Cortex of kidney (tissue), 1 donor: ENCODE measurements at places on chromosomes 2 and 18.

DNA sequence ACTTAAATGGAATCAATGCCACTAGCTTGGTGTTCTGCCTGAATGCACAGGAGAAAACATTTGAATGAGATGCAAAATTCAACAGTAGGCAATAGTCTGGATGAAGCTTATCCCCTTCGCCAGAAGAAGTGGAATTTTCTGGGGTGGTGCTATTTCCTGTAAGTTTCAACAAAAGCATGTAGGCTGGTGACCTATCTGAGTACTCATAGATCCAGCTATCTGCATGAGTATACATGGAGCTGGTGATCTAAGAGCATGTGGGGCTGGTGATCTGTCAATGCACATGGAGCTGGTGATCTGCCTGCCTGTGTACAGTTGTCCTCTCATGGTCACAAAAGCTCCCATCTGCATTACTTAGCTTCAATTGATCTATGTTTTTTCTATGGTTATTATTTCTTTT, 71.2 kb downstream of the SLC9A4 start:
- DNase-seq, result no peak

GRCh38 chr2:105771836-105772235, 27.1 kb downstream of the NCK2 start:
- no peak for DNase-seq

DNA sequence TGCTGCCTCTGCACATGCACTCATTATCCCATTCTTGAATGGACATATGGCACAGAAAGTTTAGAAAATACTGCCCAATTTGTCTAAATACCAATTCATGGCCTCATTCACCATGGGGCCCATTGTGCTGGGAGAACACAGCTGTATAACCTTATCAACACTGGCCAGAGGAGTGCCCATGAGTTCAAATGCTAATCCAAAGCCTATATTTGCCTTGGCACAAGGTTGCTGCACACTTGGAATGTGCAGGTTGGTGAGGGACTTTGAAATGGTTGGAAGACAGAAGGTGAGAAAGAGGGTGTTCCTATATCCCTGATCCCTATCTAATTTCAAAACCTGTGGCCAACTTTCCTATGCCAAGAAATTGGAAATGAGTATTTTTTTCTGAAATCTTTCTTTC, 693.9 kb upstream of the ID2 start:
- DNase-seq, result no peak

DNA sequence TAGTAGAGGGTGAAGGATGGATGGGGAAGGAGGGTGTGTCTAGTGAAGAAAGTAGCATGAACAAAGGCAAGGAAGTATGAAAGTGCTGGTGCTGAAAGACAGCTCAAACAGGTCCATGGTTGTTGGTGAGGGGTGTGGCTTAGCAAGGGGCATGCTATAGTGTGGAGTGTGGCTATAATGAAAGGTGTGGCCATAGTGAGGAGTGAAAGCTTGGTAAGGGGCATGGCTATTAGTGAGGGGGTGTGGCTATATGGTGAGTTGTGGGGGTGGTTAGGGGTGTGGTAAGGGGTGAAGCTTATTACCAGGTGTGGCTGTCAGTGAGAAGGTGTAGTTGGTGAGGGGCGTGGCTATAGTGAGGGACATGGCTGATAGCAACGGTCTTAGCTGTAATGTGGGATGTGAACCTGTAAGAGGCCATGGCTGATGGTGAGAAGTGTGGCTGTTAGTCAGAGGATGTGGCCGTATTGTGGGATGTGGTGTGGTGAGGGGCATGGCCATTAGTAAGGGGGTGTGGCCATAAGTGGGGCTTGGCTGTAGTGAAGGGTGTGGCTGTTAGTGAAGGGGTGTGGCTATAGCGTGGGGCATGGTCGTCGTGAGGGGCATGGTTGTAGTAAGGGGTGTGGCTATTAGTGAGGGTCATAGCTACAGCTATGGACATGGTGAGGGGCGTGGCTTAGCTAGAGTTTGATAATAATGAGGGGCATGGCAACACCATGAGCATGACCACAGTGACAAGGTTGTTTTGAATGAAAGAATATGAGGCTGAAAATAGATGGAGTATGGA, 549.6 kb downstream of the FBXO15 start:
- DNase-seq, result no peak

- no peak for DNase-seq
Observed at GRCh38 chr2:9390991-9391390, 32.3 kb downstream of the ITGB1BP1 start.

DNA sequence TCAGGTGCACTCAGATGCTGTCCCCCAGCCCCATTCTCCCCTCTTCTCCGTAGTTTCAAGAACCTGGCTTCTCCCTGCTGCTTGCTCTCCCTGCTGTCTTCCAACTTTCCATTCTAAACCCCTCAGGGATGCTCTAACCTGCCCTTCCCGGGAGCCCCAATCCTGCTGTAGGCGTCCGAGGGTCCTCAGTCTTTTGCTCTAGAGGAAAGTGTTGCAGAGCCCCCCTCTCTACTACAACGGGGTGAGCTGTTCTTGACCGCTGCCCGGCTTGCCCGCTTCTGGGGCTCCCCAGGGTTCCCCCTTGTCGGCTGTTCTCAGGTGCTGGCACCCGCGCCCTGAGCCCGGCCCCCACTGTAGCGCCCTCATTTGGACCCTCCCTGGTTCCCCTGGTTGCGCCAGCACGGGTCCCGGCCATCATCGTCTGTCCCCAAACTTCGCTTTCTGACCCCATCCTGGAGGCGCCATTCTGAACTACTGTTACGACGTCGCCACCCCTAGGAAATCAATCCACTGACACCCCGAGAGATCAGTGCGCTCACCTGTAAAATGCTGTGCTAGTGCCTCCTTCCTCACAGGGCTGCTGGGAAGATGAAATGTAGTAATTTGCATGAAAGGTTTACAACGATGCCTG, 31.9 kb upstream of the REG3G start:
- DNase-seq, result no peak

DNA sequence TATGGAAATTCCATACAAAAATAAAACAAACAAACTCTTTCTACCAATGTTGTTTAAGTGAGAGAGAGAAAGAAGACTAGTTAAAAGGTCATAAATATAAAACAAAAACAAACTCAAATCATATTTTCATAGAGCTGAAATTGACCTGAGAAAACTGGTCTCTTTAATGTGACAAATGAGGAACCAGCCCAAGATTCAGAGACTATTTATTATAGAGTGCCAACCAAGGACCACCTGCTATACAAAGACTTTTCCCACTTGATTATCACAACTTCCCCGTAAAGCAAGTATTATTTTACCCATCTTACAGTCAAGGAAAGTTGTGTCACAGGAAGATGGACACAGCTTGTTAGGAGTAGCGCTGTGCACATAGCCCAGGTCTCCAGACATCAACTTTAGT, 13.3 kb downstream of the ANKRD44 start:
- DNase-seq, result no peak

DNA sequence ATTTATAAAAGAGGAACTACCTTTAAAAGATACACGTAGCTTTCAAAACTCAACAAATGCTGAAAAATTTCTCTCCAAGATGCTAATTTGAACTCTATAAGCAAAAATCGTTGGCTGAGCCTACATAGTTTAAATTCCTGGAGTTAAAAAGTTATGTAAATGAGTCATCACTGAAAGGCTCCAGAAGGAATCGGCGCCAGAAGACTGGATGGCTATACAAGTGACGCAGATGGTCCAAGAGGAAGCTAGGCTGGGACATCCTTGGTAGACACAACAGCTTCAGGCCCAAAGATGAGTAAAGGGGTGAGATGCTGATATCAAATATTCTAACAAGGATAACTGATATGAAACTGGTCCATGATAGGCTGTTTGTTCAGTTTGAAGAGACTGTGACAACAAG, 22.8 kb upstream of the DNAH6 start:
- DNase-seq, result no peak

DNA sequence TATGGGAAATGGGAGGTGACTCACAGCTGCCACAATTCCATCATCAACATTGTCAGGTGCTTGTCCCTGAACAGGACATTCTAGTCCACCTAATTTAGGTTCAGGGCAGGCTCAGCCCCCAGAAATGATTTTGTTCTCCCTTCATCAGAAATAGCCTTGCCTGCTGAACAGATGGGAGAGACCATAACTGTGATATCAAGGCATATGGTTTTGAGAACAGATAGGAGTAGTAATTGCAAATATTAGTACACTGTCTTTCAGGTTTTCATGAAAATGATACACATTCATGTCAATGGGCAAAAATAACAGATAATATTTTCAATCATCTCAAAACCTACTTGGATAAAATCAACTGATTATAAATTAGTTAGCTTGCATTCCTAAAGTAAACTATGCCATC, 316.5 kb downstream of the MBD2 start:
- DNase-seq, result no peak

- no peak for DNase-seq
Observed at GRCh38 chr2:16709769-16710168, 44.1 kb upstream of the CYRIA start.

DNA sequence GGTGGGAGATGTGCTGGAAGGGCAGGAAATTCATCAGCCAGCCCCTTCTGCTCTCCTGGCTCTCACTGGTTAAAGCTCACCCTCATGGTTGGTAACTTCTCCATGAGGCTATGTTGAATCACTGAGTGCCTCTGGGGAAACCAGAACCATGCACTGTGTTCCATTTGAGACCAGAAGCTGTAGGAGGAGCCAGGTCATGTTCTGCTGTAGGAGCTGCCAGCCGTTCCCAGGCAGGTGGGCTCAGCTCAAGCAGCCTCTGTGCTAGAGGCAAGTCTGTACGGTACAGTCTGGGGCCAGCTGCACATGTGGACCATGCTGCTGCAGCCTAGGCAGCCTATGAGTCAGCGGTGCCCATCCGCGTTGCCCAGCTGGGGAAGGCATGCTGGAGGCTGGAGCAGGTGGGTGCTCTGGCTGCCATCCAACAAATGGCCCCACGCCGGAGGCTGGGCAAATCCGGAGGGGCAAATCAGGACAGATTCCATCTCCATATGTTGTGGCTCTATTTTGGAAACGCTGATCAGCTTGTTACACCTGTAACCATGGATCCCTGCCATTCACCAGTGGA, 22.0 kb upstream of the KCNF1 start:
- DNase-seq, result no peak

GRCh38 chr2:111054791-111055691, 65.7 kb upstream of the BCL2L11 start:
- no peak for DNase-seq

DNA sequence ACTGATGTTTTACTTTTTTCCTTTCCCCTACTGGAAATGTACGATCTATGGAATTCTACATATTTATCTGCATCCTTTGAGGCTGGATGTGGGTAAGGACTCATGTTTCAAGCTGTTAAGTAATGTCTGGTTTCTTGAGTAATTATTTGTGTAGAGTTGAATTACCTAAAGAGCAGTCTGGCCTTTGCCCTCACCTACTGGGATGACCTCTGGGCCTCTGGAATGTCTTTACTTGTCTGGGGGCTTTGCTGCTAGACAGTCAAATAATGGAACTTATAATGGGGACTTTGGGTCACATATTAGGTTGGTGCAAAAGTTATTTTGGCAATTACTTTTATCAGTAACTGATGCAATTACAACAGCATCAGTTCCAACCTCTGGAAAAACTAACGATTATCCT, 244.7 kb downstream of the CCDC178 start:
- no peak for DNase-seq

DNA sequence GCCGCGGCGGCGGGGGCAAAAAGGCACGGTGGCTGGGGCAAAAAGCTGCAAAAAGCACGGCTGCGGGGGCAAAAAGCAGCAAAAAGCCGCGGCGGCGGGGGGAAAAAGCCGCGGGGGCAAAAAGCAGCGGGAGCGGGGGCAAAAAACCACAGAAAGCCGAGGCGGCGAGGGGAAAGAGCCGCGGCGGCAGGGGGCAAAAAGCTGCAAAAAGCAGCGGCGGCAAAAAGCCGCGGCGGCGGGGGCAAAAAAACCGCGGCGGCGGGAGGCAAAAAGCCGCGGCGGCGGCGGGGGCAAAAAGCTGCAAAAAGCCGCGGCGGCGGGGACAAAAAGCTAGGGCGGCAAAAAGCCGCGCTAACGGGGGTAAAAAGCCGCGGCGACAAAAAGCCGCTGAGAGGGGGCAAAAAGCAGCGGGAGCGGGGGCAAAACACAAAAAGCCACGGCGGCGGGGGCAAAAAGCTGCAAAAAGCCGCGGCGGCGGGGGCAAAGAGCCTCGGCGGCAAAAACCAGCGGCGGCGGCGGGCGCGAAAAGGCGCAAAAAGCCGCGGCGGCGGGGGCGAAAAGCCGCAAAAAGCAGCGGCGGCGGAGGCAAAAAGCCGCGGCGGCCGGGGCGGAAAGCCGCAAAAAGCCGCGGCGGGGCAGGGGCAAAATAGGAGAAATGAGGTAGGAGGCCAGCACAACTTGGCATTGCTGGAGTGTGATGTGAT, 123.4 kb downstream of the ANKRD30BL start:
- no peak for DNase-seq

GRCh38 chr2:216590780-216591179, 42.4 kb upstream of the IGFBP2 start:
- no peak for DNase-seq

DNA sequence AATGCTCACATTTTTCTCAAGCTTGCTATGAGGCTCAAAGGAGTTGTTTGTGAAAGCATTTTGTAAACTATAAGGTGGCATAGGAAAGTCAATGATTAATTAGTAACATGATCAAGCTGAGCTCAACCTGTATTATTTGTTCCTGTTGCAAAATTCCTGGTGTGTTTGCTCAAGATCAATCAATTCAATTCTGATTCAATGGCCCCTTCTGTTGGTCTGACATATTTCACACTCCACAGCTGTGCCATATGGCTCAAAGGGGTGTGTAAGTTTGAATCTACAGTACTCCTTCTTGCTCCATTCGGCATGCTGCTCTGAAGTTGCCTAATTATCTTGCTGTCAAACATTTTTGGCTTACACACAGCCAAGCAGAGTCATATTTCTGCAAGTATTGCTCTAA, 341.6 kb upstream of the LRP1B start:
- no peak for DNase-seq

GRCh38 chr2:70501215-70501614, 52.4 kb downstream of the TGFA start:
- DNase-seq, result no peak

DNA sequence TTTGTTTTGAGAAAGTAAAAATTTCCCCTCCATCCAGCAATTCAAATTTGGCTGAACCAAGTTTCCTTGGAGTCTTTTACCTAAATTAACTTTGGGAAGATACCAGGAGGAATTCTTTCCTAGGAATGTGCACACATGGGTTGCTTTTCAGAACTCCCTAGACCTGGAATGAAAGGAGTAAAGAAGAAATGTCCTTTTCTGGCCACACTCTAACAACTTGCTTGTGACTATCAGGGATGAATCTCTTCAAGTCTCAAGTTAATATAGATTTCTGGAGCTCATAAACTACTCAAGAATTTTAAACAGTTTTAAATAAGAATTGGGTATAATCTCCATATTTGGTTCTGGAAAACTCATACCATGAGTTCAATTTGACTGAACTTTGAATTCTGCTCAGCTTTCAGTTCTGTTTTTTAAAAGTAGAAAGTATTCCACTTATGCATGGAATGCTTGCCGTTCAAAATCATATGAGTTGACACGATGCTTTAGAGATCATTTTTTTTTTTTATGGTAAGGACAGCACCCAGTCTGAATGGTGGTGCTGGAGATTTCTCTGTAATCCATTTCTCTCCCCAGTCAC, 7.7 kb downstream of the RASGRP3 start:
- DNase-seq, result no peak

DNA sequence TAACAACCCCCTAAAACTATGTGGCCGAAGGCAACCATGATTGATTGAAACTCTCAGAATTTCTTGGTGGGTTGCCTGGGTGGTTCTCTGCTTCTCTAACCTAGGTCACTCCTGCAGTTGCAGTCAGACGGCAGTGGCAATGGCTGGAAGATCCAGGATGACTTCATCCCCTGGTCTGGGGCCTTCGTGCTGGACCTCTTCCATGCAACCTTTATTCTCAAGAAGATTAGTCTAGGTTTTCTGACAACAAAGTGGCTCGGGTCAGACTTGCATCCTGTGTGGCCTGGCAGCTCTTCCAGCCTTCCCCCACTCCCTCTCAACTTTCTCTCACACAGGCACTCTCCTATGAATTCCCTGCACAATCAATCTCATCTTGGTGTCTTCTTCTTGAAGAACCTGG, 76.4 kb downstream of the METTL4 start:
- DNase-seq, result no peak
